ENCODE measurements at places on chromosomes 3 and 15.

DNA sequence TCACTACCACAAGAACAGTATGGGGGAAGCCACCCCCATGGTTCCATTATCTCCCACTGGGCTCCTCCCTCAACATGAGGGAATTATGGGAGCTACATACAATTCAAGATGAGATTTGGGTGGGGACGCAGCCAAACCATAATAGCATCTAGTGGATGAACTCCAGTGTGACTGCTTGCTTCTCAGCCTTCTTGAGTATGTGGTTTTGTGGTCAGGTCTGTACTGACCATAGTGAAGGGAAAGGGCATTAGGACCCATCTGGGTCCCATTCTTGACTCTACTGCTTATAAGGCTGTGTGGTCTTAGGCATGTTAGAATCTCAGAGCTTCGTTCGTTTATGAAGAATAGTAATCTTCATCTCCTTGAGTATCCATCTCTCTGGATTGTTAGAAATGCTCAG, 81.4 kb downstream of the CGNL1 start:
- DNase-seq: no peak

- DNase-seq: no peak
Observed at GRCh38 chr3:168476360-168476980, 380.7 kb upstream of the GOLIM4 start.

- no peak for DNase-seq
Observed at GRCh38 chr15:59838900-59839299, 149.8 kb upstream of the BNIP2 start.

GRCh38 chr15:68200016-68200861, 4.9 kb downstream of the CALML4 start:
- DNase-seq: no peak

DNA sequence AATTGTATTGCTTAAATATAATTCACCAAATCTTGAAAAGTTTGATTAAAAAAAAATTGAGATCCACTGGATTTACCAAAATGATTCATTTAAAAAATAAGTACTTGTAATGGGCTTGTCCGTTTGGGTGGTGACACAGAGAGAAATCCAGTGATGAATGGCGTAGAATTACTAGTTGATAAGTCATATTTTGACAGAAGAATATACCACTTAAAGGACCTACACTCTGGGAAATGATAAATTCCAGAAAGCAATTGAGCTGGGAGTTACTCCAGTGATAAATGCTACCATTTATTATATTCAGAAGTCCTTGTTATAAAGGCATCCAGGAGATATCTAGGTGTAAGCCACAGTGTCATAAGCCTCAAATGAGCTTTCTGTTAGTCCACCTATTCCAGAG, 141.8 kb upstream of the CFAP20DC start:
- DNase-seq: no peak

DNA sequence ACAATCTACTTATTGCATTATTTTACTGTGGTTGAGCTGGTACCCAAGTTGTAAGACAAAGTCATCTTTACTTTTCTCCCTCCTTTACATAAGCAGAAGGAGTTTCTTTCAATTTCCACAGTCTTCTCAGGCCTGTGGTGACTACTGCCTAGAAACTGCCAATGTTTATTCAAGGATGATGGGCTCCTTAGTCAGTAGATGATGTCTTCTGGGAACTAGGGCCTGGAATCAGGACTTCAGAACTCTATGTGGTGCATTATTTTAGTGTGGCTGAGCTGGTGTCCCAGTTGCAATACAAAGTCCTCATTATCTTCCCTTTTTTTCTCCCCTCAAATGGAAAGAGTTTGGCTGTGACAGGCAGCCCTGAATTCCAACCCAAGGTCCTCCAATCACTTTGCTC, 1762.5 kb downstream of the SI start:
- DNase-seq: no peak

- no peak for DNase-seq
Observed at GRCh38 chr3:31802981-31803740, 177.9 kb downstream of the OSBPL10 start.

- DNase-seq: no peak
Observed at GRCh38 chr15:88419830-88420229, 47.4 kb downstream of the MRPL46 start.

- no peak for DNase-seq
Observed at GRCh38 chr15:69388260-69388705, 25.9 kb upstream of the KIF23 start.
